ENCODE measurements at places on chromosomes 2 and 18.

GRCh38 chr2:61135510-61135909 lies 26.5 kb upstream of the C2orf74 start:
- DNase-seq = peak; percentile 40

DNA sequence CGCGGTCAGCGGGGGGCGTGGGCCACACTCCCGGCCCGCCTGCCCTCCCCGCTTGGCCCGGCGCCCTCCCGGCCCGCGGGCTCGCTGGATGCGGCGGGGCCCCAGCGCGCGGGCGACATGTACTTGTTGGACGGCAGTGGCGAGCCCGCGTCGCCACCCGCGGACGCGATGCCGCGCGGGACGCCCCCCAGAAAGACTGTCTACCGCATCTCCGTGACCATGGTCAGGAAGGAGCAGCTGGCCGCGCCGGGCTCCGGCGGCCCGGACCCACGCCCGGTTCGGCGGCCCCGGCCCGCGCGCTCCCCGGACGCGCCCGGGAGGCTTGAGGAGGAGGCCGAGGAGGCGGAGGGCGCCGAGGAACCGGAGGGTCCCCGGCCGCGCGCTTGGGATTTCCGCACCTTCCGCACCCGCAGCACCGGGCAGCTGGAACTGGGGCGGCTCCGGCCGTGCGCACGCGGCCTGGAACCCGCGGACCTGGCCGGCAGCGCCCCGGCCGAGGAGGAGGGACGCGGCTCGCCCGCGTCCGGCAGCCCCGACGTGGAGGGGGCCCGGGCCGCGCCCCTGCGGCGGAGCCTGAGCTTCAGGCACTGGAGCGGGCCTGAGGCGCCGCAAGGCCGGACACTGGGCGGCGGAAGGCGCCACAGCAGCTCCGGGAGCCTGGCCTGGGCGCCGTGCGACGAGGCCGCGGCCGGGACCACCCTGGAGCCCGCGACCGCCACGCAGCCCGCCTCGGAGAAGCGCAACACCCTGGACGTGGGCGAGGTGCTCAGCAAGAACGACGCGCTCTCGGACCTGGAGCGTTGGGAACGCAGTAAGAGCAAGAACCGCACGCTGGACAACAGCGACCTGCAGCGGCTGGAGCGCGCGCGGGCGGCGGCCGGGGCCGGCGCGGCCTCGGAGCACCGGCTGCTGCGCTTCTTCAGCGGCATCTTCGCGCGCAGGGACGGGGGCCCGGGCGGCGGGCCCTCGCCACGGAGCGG lies 176.4 kb downstream of the AGAP1 start:
- DNase-seq = no peak

- DNase-seq = no peak
These were observed 32.1 kb downstream of the GRHL1 start for GRCh38 chr2:9983401-9984216.

GRCh38 chr18:53800171-53800570 lies 424.3 kb downstream of the MBD2 start:
- no peak for DNase-seq

GRCh38 chr2:516944-517343 lies 160.3 kb downstream of the TMEM18 start:
- no peak for DNase-seq

GRCh38 chr2:159093497-159093896 lies 125.1 kb downstream of the TANC1 start:
- DNase-seq = no peak
